ENCODE measurements at places on chromosomes 5 and 9.

DNA sequence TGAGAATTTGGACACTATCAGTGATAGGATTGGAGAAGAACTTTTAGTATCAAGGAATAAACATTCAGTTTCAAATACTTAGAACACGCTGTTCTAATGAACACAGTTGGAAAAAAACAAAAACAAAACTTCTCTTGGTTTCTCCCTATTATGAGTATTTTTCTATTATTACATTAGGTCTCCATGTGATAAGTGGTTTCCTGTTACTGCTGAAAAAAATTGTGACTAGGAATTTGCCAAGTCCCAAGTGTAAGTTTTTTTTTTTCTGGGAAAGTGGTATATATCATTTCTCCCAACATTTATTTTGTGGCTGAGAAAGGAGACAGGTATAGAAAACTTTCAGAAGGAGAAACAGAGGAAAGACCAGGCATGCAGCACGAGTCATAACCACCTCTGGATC, 41.1 kb downstream of the PCSK1 start:
- no peak for DNase-seq

DNA sequence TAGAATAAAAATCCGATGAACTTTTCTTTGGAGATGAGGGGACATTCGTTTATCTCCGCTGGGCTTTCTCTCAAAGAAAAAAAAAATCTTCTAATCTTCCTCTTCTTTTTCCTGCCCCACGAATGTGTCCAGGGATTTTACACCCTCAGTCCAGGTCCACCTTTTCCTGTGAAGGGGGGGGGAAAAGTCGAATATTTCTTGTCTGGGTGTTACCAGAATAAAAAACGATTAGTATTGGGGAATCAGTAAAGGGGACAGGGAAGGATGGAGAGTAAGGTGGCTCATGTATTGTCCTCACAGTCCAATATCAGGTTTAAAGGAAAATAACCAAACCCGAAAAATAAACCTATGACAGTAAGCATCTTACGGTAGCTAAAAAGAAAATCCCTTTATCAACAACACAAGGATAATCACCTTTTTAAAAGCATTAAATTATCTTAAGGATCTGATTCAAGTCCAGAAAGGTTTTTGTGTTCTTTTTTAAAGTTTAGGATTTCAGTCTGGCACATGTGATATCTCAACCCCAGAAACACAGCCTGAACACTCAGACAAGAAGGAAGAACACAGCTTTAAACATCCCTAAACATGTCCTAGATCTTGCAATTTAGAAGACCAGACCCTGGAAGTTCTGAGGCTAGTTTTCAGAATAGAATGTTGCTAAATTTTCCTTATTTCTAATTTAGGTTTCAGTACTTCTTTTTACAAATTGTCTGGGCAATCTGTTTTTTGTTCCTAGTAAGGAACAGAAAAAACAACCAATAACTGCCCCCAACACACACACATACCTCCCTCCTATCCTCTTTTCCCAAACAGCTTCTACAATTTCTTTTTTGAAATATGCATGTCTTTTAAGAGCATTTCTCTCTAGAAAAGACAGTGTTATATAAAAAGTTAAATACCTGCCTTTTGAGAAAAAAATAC, 1.2 kb downstream of the ZNF608 start:
- DNase-seq = no peak

- DNase-seq = no peak
Observed at GRCh38 chr5:35306716-35307365, 76.6 kb upstream of the PRLR start.

GRCh38 chr5:10995891-10996290, 234.9 kb upstream of the DAP start:
- no peak for DNase-seq
